ENCODE measurements at places on chromosomes 5 and 9.

DNA sequence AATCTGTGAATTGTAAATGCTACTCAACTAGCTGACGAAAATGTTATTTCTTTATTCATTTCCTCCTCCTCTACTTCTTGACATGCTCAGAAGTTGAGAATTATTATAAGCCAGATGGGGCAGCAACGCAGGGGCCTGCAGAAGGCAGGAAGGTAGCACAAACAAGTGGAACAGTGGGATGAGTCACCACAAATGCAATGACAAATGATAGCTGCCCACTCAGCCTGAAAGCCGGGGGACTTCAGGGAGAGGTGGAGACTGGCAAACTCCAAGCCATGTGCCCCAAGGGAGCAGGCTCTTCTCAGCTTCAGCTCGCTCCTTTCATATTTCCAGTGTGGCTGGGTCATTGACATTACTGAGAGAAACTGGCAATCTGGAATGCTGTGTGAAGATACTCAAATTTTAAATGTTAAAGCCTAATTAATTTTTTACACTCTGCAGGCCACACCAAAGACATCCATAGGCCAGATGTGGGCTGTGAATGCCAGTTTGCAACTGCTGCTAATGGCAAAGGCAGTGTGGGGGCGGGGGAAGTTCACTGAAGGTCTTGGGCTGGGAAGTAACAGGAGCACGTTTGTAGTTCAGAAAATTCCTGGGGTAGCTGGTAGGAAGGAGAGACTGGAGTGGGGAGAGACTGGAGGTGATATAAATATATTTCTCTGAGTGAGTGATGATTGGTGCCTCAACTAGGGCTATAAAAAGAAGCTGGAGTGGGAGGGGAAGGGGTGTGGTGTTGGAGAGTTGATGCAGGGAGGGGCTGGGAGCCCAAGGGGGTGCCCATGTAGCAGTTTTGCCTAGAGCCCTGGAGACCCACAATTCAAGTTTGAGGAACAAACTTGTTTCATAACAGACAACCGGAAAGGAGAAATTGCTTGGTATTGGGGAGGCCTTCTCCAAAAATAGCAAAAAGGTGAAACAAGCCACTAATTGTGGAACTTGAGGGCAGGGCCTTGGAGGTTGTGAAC lies 20.8 kb upstream of the ADRB2 start:
- DNase-seq: no peak

GRCh38 chr9:134007150-134007549 lies 15.0 kb upstream of the VAV2 start:
- DNase-seq: no peak

DNA sequence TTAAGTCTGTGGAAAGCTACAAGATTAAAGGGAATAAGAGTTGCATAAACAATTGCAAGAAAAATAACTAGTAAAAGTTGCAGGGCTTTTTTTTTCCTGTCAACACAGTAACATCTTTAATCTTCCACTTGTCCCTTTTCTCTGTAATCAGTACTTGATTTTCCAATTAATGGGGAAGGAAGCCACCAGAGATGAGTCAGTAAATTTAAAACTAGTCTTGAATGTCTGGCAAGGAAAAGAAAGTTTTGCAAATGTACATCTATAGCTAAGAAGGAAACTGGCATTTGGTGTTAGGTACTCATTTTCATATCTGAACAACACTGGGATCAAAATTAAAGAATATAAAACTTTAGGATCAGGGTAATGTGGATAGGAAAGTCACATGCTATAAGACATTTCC lies 17.1 kb downstream of the DAP start:
- DNase-seq: no peak

GRCh38 chr9:95447660-95448420 lies 68.9 kb downstream of the PTCH1 start:
- DNase-seq: no peak

DNA sequence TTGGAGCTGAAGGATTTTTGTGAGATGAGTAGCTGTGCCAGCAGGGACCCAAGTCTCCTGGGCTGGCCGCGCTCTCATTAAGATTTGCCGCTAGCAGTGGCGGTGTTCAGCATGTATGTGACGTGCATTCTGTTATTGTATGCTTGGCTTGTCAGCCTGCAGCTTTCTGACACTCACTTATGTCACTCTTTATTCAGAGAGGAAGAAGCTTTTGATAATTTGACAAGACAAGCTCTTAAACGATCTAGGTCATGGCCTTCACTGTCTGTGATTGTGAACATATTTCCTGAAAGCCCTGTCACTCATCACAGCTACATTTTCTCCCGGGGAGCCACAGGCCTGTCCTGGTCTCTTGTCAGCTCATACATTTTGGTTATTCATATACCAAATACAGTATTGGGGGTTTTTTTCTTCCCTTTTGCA lies 98.2 kb upstream of the GRHPR start:
- no peak for DNase-seq

DNA sequence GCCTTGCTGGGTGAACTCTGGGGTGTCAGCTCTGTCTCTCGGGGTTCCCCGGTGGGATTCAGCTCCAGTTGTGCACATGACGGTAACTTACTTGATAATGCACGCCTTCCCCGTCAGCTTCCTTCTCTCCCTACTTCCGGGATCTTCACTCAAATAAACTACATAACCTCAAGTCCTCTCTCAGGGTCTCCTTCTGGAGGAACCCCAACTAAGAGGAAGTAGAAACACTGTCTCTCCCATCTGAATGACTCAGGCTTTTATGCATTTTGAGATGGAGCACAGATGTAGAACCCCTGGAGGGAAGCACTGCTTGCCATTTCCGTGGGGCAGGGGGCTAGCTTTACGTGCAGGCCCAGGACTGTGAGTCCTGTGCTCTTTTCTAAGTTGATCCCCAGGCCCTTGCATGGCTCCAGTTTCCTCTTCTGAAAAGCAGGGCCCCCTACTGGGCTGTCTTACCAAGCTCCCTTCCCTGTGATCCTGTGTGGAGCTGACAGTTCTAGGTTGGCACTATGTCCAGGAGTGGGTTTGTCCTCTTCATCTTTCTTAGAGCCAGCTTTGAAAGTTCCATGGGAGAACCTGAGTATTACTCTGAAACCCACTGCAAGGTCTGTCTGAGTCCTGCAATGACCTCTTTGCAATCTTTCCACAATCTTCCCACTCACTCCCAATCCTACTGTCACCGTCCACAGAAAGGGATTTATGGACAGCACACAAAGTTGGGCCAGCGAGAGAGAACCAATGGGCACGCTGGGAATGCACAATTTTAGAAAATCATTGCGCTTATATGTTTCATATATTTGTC lies 17.7 kb downstream of the S1PR3 start:
- DNase-seq: no peak

- no peak for DNase-seq
Observed at GRCh38 chr9:83280268-83280667, 217.3 kb upstream of the RASEF start.

DNA sequence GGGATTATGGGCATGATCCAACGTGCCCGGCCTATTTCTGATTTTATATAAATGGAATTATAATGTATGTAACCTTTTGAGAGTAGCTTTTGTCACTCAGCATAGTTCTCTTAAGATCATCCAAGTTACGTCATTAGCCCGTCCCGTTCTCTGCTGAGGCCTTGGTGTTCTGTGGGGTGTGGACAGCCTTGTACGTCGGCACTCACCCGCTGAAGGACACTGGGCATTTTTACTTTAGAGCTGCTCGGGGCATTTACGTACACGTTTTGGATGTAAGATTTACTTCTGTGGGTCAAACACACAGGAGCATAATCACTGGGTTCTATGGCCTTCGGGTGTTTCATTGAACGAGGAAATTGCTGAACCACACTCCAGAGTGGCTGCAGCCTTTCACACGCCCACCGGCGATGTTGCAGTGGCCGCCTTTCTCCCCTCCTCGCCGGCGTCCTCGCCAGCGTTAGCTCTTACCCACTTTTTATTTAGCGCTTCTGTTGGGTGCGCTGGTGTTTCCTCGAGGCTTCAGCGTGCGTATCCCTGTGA lies 101.8 kb downstream of the EHMT1 start:
- no peak for DNase-seq

DNA sequence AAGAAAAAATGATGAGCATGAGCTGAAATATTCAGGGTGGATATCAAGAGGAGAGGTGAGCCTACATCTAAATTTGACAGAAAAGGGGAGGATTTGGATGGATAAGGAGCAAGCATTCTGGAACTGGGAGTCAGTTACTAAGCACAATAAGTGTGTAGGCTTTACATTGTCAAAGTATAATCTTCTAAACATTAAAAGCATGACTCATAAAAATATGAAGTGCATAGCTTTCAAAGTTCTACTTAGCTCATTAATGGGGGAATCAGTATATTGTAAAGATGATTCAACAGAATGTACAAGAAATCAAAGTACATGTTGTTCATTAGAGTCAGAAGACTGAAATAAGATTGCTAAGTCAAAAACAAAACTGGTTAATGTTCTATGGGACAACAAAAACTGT lies 248.0 kb upstream of the GAS1 start:
- no peak for DNase-seq

DNA sequence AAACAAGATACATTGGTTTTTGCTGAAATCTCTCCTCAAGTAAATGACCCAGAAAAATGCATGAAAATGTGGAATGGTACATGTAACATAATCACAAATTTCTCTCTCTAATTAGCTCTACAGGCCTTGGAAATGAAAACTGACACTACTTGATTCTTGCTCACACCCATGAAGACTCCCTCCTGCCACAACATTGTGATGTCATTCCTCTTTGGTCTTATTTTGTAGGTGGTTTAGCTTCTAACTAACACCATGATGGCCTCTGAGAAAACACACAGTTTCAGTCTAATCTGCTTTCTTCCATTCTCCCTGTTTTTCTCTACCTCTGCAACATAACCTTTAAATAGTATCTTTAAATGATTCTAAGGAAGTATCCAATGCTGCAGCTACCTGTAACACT lies 78.6 kb upstream of the FAM174A start:
- no peak for DNase-seq

- DNase-seq: no peak
Observed at GRCh38 chr5:112004867-112005622, 248.1 kb upstream of the NREP start.

- DNase-seq: no peak
Observed at GRCh38 chr5:36059571-36060419, 6.9 kb downstream of the UGT3A2 start.

DNA sequence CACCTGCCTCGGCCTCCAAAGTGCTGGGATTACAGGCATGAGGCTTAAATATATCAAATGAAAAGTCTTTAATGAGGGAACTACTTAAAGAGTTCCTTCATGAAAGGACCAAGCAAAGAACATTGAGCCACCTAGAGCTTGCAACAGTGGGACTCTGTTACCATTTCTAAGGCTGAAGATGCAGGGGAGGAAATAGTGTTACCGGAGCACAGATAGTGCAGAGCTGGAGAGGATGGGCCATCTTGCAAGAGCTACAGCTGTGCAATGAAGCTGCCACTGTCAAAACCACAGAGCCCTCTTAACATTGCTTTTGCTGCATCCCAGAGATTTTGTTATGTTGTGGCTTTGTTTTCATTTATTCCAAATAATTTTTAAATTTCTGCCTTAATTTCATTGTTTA lies 77.1 kb upstream of the NAA35 start:
- no peak for DNase-seq

GRCh38 chr9:34550681-34551270 lies 28.0 kb upstream of the ENHO start:
- DNase-seq: no peak

- DNase-seq: no peak
Observed at GRCh38 chr5:56211298-56211865, 21.7 kb downstream of the ANKRD55 start.

- no peak for DNase-seq
Observed at GRCh38 chr5:130488252-130488651, 584.0 kb downstream of the CHSY3 start.

DNA sequence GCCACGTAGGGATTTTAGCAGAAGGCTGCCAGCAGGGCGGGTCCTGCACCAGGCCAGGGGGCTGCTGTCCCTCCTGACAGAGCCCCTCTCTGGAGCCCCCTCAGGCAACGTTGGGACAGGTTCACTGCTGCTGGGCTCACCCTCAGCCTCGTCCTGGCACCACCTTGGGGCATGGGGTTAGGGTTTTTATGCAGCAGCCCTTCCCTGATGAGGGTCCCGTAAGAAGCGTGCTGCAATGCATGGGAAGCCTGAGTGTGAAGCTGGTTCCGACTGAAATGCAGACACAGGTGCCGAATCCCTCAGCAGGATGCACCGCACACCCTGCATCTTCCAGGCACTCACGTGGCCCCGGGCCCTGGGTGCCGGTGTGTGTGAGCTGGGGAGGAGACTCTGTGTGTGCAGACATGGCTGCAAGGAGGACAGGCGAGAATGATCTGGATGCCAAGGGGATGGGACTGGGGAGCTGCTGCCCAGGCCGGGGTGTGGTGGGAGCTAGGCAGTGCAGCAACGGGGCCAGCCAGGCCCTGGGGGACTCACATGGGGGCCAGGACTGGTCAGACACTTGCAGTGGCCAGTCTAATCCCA lies 27.1 kb downstream of the ZDHHC11B start:
- DNase-seq: no peak

DNA sequence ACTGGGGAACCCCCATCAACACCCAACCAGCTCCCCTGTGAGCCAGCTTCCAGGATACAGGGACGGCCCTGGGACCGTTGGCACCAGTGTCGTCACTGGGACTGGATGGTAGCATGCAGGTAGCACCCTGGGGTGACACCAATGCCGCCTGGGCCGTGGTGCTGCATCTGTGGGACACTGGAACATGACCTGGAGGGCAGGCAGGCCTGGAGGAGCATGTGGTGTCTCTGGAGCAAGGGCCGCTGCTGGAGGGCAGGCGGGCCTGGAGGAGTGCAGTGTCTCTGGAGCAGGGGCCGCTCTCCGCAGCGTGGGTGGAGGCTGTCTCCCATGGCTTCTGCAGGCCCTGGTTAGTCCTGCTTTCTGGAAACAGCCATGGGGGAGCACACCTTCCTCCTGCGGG lies 13.1 kb downstream of the LPCAT1 start:
- no peak for DNase-seq

GRCh38 chr5:172700365-172701290 lies 59.6 kb downstream of the NEURL1B start:
- DNase-seq: no peak

GRCh38 chr9:37806271-37806670 lies 5.7 kb downstream of the DCAF10 start:
- DNase-seq: no peak

DNA sequence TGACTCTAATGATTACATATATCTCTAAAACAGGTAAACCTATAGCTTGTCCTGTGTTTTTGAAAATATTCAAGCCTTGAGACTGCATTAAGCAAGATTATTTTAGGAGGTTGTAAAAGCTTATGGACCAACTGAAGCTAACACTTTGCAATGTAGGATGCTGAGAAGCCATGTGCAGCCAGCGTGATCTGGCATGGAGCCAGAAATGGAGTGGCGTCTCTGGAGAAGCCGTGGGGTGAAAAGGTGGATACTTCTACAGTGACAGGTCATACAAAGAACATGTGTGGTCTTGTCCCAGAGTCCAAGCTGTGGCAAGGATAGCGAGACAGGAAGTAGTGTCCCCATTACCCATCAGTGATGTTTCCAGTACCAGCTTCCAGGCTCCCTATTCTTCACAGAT lies 100.8 kb upstream of the CD180 start:
- no peak for DNase-seq

GRCh38 chr5:180399401-180400215 lies 46.5 kb upstream of the GFPT2 start:
- no peak for DNase-seq
